Activated T-cell treated with anti-CD3 and anti-CD28 coated beads, Interleukin-2, amount 50 U/mL, for 72 hours (primary cell): ENCODE measurements at places on chromosomes 3 and 15.
A peak's percentile ranks its signal among the peaks of the same experiment; 100 is the strongest.

GRCh38 chr3:117248153-117248552 lies 538.6 kb downstream of the TUSC7 start:
- no peaks in the 10 kb centered on the region for H3K4me1 ChIP-seq
- H3K27me3 ChIP-seq: no peaks in the 10 kb centered on the region
- H3K36me3 ChIP-seq: no peaks in the 10 kb centered on the region
- DNase-seq: no peak
- H3K4me3 ChIP-seq: no peak overlapping the region

- H3K4me3 ChIP-seq: no peak overlapping the region
- no peak overlapping the region for H3K27ac ChIP-seq
- DNase-seq: no peak
- H3K36me3 ChIP-seq: no peaks in the 10 kb centered on the region
- peaks cover 27% of the 10 kb centered on the region for H3K4me1 ChIP-seq
Measured at GRCh38 chr15:89781891-89782618, 5.9 kb downstream of the MESP2 start.

- H3K4me1 ChIP-seq: peaks cover 17% of the 10 kb centered on the region
- peaks cover 5% of the 10 kb centered on the region for H3K36me3 ChIP-seq
- no peaks in the 10 kb centered on the region for H3K27me3 ChIP-seq
- DNase-seq: peak; percentile 33
- H3K4me3 ChIP-seq: no peak overlapping the region
Measured at GRCh38 chr15:75061272-75061671, 37.9 kb downstream of the PPCDC start.

GRCh38 chr3:32794487-32795308 lies 23.1 kb upstream of the TRIM71 start:
- H3K4me1 ChIP-seq: no peaks in the 10 kb centered on the region
- no peaks in the 10 kb centered on the region for H3K36me3 ChIP-seq
- H3K27ac ChIP-seq: no peak overlapping the region

GRCh38 chr3:32056559-32057290 lies 49.7 kb upstream of the GPD1L start:
- H3K4me1 ChIP-seq: peaks cover 6% of the 10 kb centered on the region
- no peak overlapping the region for H3K4me3 ChIP-seq
- DNase-seq: no peak
- H3K27me3 ChIP-seq: no peaks in the 10 kb centered on the region
- no peak overlapping the region for H3K27ac ChIP-seq
